ENCODE measurements at places on chromosomes 16 and 17.

GRCh38 chr17:42493319-42493718, 34.6 kb downstream of the ATP6V0A1 start:
- no peak for DNase-seq

DNA sequence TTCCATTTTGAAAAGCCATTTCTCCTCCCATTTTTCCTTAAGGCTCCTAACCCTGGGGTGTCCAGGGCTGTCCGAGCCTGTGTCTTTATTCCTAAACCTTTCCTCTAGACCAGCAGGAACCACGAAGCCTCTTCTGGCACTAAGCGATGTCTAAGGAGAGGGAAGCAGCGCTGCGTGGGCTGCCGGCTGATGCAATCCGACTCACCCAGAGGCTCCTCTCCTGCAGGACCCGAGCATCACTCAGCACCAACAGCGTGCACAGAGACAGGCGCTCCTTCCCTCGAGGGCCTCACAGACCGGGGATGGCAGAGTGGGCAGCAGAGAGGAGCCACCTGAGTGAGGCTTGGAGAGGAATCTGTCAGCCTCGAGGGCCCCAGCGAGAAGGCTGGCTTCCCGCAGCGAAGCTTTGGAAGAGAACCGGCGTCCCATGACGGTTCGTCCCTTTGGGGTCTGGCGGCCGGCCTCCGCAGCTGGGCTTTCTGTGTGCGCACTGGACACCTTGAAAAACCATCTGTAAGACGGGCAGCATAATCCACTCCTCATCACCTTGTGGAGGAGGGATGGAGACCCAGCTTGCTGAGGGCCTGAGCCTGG, 174.3 kb downstream of the FOXL1 start:
- DNase-seq = no peak

- DNase-seq = no peak
These were observed at the start of gene BHLHA9 for GRCh38 chr17:1270210-1271029. BHLHA9 (plus strand) TSS chr17:1270444; CDS start chr17:1270564, 120 bp downstream.

DNA sequence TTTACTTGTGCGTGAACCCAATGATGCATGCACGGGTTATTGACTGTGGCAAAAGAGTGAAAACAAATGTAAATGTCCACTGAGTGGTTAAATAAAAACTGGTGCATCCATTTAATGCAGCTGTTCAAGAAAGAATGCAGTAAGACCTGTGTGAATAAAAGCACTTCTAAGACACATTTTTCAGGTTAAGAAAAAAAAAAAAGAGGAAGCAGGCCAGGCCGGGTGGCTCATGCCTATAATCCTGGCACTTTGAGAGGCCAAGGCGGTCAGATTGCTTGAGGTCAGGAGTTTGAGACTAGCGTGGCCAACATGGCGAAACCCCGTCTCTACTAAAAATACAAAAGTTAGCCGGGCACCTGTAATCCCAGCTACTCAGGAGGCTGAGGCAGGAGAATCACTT, 11.8 kb downstream of the CNGB1 start:
- DNase-seq = no peak

- DNase-seq = no peak
These were observed 721 bp upstream of the BEAN1 start for GRCh38 chr16:66426112-66427035.

- DNase-seq = no peak
These were observed 720 bp upstream of the BCKDK start for GRCh38 chr16:31107465-31107867.

DNA sequence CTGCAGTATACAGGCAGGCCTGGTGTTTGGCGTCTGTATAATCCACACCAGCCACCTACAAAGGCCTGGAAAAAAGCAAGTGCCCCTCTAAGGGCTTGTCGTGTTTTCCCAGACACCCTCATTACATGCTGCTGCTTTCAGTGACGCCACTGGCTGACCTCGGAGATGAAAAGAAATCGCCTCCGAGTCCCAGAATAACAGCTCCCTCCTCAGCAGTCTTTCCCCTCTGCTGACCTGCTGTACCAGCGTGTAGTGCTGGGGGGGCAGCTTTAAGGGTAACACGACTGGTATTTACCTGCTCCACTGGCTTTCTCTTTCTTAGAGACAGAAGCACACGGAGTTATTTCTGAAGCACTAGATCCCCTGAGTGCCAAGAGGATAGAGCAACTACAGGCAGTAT, 296.8 kb downstream of the GRIN2A start:
- no peak for DNase-seq

DNA sequence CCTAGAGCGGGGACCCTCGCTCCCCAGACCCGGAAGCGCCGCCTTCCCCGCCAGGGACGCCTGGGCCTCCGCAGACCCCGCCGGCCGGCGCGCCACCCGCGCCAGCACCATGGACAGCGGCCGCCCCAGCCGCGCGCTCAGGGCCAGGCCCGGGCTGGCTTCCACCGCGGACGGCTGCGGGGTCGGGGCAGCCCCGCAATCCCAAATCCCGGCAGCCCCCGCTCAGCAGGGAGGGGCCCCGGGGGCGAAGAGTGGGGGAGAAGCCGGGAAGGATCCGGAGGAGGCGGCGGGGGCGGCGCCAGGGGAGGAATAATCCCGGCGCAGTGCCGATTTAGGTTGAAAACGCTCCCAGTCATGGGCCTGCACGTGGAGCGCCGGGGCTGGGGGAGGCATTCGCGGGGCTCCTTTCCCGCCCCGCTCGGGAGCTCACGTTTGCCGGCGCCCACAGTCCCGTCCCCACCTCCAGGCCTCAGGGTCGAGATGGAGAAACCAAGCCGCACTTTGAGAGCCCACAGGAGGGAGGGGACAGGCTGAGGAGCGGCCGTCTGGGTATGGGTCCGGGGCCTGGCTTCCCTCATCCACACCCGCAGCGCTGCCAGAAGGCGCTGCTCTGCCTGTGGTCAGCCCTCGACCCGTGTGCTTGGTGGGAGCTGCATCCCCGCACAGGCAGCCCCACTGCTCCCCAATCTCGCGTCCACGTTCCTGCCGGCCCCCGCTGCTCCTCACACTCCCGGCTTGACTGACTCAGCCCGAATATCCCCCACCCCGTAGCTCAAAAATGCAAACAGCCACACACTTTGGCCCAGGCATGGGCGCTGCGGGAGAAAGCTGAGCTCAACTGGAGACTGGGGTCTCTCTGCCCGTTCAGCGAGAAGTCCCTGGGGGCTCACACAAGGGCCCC, 4.7 kb downstream of the FBXL16 start:
- peak; percentile 67 for DNase-seq

- DNase-seq = no peak
These were observed 43.6 kb downstream of the HOXB1 start for GRCh38 chr17:48487221-48487620.

DNA sequence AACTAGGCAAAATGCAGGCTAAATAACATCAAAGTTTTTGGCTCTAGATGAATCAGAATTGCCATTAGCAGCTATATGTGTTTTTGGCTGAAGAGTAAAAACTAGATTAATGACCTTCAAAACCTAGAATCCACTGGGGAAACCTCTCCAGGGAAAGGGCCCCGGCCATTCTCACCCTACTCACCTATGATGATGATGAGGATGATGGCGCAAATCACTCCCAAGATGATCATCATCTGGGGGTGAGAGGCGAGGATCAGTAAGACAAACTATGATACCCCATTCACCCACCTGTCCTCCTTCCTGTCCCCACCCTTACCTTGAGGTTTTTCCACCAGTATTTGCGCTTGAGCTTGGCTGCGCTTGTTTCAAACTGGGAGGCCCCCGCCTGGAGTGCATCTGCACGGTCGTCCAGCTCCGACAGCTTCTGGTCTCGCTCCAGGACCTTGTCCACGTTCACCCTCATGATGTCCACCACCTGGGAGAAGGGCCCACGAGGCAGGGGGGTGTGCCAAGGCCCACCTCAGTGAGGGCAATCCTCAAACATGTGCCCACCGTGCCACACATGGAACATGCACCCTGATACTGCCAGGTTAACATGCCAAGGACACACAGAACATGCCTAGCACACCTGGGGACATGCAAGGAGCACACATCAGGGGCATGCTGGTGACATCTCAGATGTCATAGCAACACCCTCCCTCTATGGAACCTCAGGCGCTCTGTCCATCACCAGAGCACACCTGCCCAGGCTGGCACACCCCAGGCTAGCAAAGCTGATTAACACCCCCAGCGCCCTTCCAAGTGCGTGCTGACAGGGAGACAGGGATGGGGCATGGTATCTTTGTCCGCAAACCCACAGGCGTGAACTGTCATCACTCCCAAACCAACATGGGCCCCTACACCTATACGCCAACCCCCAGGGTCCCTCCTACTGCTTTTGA, 1.2 kb downstream of the VAMP2 start:
- DNase-seq = no peak

DNA sequence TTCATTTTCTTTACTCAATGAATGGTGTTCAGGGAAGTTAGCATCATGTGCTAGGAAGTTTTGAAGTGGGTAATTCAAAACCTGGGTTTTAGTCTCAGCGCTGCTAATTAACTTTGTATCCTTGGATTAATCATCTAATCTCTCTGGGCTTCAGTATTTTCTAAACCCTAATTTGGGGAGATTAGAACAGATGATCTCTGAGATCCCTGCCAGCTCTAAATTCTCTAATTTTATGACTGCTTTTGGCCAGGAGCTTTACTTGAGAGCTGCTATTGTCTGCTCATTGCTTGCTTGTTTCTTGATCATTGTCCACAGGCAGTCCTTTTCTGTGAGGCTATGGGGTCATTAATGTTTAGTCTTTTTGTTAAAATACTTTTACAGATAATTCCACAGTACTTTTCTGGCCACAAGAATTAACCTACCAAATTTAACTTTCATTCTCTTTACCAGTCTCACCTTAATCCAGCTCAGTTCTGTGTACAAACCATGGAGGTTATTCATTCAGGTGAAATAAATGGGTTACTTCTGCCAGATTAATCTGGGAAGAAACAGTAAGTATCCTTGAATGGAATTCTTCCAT, 28.4 kb upstream of the VWA3A start:
- DNase-seq = no peak

- no peak for DNase-seq
These were observed 5.2 kb downstream of the ITPRIPL2 start for GRCh38 chr16:19118938-19119431.

- DNase-seq = no peak
These were observed at the start of gene MARVELD3 for GRCh38 chr16:71626018-71626857. MARVELD3 (plus strand) TSS chr16:71626184; CDS start chr16:71626230, 46 bp downstream.

GRCh38 chr17:10668775-10669174, 11.7 kb upstream of the MYH3 start:
- no peak for DNase-seq

- DNase-seq = no peak
These were observed 143.9 kb downstream of the SNX29 start for GRCh38 chr16:12120217-12120981.

DNA sequence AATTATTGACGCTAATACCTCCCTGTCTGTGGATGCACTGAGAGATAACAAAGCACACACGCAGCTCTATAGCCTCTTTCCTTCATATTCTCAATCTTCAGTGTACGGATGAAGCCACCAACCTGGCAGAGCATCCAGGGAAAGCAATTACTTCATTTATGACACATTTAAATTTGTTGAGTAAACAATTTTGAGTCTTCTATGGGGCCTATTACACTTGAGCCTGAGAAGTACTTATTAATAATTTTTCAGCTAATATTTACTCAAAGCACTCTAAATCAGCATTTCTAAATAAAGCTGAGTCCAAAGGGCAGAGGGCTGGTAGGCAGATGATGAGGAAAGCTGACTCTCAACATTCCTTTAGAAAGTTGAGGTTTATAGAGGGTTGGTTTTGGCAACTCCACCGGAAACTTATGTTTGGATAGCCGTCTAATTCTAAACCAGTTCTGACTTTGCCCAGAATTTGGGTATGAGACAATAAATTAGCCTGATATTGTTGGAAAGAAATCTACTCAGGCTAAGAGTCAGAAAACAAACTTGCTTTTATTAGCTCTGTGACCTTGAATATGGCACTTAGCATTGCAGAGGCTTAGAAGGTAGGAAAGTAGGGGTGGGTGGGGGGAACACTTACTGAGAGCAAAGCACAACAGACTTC, 643.5 kb downstream of the CDH11 start:
- no peak for DNase-seq

DNA sequence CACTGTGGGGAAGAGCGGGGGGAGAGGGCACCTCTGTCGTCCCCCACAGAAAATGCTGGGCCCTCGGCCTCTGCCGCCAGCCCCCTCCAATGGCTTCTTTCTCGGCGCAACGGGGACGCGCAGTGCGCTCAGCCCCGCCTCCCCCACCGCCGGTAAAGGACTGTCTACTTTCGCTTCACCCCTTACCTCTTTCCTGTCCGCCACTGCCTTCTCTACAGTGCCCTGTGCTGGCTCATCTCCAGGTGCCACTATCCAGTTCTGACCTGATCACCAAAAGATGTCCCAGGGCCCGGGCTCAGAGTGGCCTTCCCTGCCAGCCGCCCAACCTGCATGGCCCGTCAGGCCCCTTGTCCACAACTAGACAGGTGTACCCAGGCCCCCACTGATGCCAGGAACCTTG, 7.3 kb downstream of the ENDOV start:
- no peak for DNase-seq

DNA sequence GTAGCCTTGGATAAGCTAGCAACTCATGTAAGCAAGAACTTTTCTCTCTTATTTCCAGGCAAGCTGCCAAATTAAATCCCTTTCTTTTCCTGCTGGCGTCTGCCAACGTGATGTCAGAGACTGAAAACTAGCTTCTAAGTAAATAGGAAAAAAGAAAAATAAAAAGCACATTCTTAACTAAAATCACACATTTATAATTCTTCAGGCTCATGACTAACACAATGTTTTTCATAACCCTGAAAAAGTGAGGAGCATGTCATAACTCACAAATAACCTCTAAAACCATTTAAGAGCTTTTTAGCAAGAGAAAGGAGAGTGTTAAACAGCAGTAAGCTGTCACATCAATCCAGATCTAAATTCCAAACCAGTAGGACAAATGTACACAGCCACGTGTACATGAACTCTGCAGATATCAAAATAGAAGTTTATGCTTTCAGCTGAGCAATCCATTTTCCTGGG, 110.0 kb downstream of the N4BP1 start:
- DNase-seq = no peak

DNA sequence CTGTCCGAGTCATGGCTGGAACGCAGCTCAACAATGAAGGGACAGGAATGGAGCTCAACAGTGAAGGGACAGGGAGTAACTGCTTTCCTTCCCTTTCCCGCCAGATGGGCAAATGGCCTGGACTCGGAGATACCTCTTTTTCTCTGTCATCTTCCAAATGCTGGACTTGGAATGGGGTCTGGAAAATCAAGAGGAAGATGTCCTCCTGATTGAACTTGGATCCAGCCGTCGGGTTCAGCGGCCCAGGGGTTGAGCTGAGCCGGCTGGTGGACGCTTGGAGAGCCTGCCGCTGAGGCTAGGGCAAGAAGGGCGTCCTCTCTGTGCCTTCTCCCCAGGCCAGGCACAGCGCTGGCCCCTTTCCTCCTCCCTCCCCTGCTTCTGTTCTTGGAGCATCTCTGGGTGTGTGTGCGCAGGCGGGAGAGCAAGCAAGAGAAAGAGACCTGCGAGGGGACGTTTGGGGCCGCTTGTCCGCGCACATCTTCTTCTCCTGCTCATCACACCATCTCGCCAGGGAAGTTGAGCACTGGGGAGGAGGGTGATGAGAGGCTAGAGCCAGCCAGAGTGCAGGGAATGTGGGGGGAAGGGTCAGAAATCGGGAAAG, 6.6 kb downstream of the NEUROD2 start:
- no peak for DNase-seq
